ENCODE measurements at places on chromosomes 1 and 21. TPM values are rescaled to one million over a fixed set of nuclear protein-coding genes. Genes with fewer than 3 reads are reported as not detected.
A peak's percentile ranks its signal among the peaks of the same experiment; 100 is the strongest.

Gene SYCP1
- not detected for total RNA-seq

DNA sequence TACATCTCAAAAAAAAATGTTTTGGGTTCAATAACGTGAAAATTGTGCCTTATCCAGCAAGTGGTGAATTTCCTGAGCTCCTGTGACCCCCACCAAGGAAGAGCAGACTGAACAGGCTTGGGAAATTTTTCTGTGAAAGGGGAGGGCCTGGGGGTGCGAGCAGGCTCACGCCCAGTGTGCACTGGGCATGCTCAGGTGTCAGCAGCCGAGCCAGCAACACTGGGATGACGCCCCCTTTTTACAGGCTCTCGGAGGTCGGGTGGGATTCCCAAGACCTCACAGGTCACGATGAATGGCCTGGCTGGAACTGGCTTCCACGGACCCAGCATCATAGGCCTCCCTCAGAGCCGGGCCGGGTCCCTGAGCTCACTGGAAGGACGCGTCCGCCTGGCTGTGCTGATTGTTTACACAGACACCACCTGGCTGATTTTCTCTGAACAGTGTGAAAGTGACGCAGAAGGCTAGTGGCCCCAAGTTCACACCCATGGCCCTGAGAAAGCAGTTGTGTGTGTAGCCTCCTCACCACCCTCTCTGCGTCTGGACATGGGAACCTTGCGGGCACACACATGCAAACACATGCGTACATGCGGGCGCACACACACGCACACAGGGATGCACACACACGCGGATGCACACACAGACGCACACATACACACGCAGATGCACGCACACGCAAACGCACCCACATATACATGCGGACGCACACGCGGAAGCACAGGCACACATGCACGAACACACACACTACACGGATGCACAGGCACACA lies 9.2 kb downstream of the CSTB start:
- no peak for DNase-seq

GRCh38 chr1:201739492-201740085 lies 89.4 kb upstream of the IPO9 start:
- peak; percentile 54 for DNase-seq

- DNase-seq = no peak
These were observed 171.0 kb downstream of the VAV3 start for GRCh38 chr1:107793896-107794453.

DNA sequence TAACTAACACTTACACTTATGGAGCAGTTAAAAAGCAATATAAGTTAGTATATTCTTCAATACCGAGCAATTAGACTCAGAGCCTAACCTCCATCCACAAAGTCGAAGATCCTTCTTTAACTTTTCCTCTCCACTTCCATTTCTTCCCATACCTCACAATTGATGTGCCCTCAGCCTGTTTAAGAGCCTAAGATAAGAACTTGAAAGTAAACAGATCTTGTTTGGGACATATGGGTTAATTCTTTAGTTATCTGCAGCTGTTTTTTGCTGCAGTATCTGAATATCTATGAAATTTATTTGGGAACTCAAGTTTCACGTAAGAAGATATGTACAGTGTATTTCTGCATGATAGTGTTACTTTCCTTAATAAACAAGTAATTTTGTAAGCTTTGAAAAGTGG lies 51.5 kb downstream of the MIGA1 start:
- no peak for DNase-seq

Data from occipital lobe (tissue), 3 donors.